GM04503 (cell line): ENCODE measurements at places on chromosomes 16 and 17.

DNA sequence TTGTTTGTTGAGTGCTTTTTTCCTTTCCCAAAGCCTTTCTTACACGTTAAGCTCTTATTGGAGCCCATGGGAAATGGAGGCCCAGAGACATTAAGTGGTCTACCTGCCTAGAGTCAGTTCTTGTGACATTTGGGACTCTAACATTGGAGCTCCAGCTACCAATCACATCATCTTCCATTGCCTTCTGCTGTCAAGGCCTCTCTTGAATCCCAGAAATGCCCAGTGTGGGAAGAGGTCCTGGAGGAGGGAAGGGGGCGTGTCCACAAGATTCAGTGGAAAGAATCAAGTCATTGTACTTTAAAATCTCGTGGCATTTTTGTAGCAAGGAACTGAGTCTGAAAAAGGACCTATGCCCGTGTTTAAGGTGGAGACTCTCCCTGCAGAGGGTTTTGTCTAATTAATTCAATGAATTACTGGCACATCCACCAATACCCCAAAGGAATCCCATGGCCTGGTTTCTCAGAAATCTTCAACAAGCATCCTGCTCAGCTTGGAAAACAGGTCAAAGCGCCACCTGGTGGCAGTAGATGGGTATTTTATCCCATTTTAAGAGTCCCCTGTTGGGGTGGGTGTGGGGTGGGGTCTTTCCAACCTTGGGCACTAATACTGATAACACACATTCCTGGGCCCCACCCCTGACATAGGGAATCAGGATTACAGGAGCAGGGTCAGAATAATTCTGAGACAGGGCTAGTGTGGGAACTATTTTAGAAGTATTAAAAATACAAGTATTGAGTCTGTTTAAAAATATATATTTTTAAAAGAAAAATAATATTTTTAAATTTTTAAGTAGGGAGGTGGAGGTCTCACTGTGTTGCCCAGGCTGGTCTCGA is 24.6 kb downstream of the GPT2 start:
- no peak for DNase-seq

DNA sequence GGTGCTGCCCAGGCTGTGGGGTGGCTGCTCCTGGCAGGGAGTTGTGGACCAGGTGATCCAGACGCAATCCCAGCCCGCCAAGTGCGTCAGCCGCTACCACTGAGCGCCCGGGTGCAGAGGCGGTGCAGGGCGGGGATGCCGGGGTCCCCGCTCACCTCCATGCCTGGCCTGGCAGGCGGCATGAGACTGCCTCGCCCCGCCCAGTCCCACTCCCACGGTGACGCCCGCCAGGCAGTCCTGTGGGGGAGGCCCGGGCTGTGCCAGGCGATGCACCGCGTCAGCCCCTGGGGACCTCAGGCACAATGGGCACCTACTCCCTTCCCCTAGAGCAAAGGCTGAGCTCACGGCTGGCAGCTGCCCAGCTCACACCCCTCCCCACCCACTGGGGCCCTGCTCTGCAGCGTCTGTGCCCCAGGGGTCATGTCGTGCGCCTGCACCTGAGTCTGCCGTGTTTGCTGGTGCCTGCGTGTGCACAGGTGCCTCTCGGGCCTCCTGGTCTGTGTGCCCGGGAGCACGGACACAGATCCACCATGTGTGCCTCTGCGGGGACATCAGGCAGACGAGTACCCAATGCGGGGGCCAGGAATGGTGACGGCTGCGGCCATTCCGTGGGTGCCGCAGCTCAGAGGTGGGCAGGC is 5.3 kb downstream of the RPUSD1 start:
- no peak for DNase-seq

DNA sequence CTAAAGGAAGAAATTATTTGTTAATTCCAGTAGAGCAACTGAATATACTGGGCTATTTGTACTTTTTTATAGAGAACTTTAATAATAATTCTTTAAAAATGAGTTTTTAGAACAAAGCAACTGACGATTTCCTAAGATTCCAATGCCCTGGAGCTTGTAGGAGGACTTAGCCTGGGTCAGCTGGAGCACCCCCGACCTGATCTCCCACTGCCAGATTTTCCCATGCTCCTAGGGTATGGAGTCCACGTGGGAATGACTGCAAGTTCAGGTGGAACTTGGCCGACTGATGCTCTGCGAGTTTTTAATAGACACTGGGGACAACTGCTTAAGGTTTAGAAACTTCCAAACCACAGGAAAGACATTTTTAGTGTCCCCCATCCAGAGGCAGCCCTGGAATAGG is 25.5 kb upstream of the CACNG5 start:
- no peak for DNase-seq

DNA sequence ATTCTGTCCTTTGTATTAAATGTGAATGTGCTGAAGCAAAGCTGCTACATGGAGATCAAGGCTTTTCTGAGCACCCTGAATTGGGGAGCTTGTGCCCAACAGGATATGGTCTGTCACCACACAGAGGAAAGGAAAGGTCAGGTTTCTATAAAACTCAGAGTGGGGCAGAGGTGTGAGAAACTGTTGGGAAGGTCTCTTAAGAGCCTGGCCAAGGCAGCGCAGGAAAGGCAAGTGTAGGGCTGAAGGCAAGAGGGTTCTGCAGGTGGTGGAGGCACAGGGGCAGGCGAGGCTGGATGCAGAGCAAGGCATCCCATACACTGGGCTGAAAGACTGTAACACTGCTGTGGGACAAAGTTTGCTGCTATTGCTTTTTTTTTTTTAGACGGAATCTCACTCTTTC is 8.1 kb downstream of the COX6A2 start:
- DNase-seq: no peak

DNA sequence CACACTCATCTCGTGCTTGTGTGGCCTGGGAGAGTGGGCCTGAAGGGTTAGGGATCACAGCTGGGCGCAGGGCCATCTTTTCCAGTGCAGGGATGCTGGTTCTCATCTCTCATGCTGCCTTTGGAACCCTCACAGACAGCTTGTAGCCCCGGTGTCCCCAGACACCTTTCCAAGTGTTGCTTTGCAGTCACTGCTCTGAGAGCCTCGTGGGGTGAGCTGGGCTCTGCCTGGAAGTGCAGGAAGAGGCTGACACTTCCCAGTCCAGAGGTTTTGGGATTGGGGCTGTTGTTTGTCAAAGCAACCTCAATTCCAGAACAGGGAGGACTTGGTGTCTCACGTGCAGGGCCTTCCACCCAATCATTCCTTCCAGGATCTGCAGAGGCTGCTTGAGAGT is 28.2 kb downstream of the TBX4 start:
- DNase-seq: no peak

- DNase-seq: no peak
Observed at GRCh38 chr17:10699856-10700255, 2.5 kb downstream of the ADPRM start.

DNA sequence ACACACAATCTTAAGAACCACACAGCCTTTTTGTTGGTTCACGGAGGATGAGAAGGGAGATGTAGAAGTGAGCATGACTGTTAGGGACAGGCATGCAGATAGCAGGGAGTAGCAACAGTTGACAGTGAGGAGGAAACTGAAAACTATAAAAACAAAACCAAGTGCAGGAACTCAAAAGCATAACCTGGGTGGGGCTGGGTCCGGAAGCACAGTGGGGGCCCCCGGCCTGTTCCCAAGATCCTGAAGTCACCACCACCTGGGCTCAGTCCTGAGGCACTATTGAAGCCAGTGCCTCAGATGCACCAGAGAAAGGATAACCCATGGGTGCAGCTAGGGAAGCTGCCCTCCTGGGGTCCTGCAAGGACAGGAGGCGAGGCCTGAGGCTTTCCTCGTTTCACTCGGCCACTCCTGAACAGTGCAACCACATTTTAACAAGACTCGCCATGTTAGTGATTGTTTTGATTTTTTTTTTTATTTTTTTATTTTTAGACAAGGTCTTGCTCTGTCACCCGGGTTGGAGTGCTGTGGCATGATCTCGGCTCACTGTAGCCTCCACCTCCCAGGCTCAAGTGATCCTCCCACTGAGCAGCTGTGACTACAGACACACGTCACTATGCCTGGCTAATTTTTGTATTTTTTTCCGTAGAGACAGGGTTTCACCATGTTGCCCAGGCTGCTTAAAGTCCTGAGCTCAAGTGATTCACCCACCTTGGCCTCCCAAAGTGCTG is 27.7 kb upstream of the CBX4 start:
- DNase-seq: no peak

- DNase-seq: no peak
Observed at GRCh38 chr16:75074920-75075687, 41.5 kb downstream of the LDHD start.

DNA sequence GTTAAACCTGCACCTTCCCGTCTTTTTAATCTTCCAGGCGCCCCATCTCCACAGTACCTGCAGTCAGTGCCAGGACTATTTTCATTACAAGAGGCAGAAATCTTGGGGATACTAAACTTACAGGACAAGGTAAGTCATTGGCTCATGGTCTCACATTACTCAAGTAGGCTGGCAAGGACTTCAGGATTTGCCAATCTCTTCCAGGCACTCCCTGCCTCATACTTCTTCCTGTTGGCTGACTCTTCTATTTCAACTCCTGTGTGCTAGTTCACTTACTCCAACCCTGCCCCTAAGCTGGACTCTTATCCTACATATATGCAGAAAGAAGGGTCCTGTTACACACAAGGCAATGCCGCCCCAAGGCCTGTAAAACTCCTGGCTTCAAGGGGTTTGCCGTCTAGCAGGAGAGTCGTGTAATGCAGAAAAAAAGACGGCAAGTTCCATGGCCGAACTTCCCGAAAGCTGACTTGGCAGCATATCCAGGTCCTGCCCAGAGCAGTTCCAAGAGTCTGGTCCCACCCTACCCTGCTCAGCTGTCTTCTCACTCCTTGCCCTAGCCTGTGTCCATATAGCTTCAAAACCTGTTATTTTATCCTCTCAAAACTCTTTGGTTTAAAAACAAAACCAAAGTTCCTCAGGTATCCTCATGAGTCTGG is 14.8 kb downstream of the ERN1 start:
- DNase-seq: no peak

DNA sequence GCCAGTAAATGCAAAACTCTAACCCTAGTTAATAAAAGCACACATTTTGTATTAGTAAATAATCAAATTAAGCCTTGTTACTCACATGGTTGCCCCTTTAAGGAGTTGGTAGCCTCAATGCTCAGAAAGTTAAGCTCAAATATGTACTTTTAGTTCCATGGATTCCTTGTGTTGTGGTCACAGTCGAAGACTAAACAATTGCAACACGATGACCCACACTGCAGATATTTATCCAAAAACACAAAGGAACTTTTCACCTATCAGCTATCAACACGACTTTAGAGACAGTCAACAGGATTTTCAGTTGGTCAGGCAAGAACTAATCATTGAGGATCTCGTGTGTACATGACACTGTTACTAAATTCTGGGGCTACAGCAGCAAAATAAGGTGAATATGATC is 47.4 kb upstream of the NUDT7 start:
- DNase-seq: peak; percentile 44

GRCh38 chr17:61492759-61493526 is 40.7 kb downstream of the TBX4 start:
- peak; percentile 60 for DNase-seq

DNA sequence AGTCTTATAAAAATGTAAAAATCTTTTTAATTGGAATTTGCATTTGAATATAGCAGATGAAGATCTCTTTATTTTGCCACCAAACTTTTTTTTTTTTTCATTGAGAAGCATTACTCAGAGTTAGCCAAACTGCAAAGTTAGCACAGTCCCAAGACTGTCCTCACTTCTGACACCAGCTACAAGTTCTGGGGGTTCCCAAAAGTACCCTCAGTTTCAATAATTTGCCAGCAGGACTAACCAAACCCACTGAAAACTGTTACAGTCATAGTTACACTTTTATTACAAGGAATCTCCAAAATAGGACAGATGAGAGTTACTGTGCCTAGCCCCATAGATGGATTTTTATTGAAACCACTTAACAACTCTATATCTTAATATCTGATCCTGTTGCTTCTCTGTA is 144.1 kb downstream of the CHD9 start:
- DNase-seq: no peak

GRCh38 chr17:44416558-44417289 is 27.3 kb upstream of the ITGA2B start:
- no peak for DNase-seq

- DNase-seq: no peak
Observed at GRCh38 chr16:69937465-69937951, 13.6 kb upstream of the CLEC18A start.

- no peak for DNase-seq
Observed at GRCh38 chr17:66633317-66633965, 201.5 kb upstream of the CACNG5 start.

DNA sequence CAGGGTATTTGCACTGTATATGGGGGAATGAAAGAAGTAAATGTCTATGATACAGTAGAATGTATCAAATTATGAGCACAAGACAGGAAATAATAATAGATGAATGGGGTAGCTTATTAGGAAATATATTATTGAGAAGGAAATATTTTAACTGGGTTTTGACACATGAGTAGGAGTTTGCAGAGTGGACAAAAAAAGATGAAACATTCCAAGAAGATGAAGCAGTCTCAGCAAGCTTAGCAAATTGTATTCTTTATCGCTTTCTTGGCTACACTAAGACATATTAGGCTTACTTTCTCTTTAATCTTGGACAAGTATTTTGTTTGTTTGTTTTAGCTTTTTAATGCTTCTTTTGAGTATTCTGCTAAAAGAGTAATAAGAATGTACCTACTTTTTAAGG is 1.3 kb upstream of the KRTAP4-9 start:
- DNase-seq: no peak

GRCh38 chr17:49898366-49899190 is 50.7 kb upstream of the TAC4 start:
- no peak for DNase-seq
